CD4-positive, alpha-beta memory T cell (primary cell): ENCODE measurements at places on chromosomes 7 and 10. TPM values are rescaled to one million over a fixed set of nuclear protein-coding genes. Genes with fewer than 3 reads are reported as not detected.

CALCR gene
- total RNA-seq = not detected

CNOT4 gene
- 33.9 TPM for total RNA-seq

LRRN3 gene
- 42.7 TPM for total RNA-seq

HKDC1 gene
- total RNA-seq = 3.5 TPM

EEPD1 gene
- total RNA-seq = 8.0 TPM

CYP26A1 gene
- not detected for total RNA-seq

DRGX gene
- total RNA-seq = not detected

COL13A1 gene
- not detected for total RNA-seq

CBX3 gene
- total RNA-seq = 173 TPM

DNAH11 gene
- total RNA-seq = not detected

RNF148 gene
- not detected for total RNA-seq

ST8SIA6 gene
- 0.58 TPM for total RNA-seq

XRCC2 gene
- 0.75 TPM for total RNA-seq

SLC26A3 gene
- total RNA-seq = not detected

ANTXRL gene
- total RNA-seq = not detected

BLVRA gene
- 19.3 TPM for total RNA-seq

KNDC1 gene
- 0.87 TPM for total RNA-seq

GSTO2 gene
- total RNA-seq = 2.3 TPM

LRRC17 gene
- 0.52 TPM for total RNA-seq

PON1 gene
- not detected for total RNA-seq

GLCCI1 gene
- total RNA-seq = 49.7 TPM

NOM1 gene
- total RNA-seq = 32.5 TPM

TMEM236 gene
- total RNA-seq = 0.17 TPM

PIK3AP1 gene
- total RNA-seq = 2.6 TPM

ADGRA1 gene
- not detected for total RNA-seq

PDE6C gene
- not detected for total RNA-seq

GPR22 gene
- not detected for total RNA-seq

INMT gene
- 1.2 TPM for total RNA-seq

UCMA gene
- total RNA-seq = not detected

SLC29A4 gene
- 0.76 TPM for total RNA-seq

GNG11 gene
- not detected for total RNA-seq

DLX6 gene
- not detected for total RNA-seq

TUBAL3 gene
- not detected for total RNA-seq

CPA1 gene
- total RNA-seq = not detected

SPDYE6 gene
- not detected for total RNA-seq

SERPINE1 gene
- total RNA-seq = 0.20 TPM

SPOCK2 gene
- total RNA-seq = 556 TPM

TOMM7 gene
- 686 TPM for total RNA-seq

BUD31 gene
- total RNA-seq = 60.0 TPM

HYAL4 gene
- total RNA-seq = not detected

CHAT gene
- not detected for total RNA-seq

ITGA8 gene
- not detected for total RNA-seq

GPER1 gene
- total RNA-seq = not detected

SEMA4G gene
- 1.4 TPM for total RNA-seq
